ENCODE measurements at places on chromosomes 6 and 20.

DNA sequence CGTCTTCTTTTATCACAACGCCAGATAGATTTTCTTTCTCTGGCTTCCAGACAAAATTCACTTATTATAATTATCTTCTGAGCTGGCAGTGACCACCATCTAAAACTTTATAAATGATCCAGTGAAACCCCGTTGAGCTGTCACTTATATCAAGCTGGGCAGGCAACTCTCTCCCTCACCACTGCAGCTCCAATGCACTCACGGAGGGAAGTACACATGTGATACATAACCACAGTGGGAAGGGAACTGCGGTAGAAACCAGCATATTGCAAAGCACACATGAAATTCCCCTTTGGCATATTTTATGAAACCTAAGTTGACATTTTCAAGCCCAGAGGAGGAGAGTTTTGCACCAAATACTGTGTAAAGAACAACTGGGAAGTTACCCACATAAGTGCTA is 536.9 kb downstream of the HACE1 start:
- no peak for DNase-seq

DNA sequence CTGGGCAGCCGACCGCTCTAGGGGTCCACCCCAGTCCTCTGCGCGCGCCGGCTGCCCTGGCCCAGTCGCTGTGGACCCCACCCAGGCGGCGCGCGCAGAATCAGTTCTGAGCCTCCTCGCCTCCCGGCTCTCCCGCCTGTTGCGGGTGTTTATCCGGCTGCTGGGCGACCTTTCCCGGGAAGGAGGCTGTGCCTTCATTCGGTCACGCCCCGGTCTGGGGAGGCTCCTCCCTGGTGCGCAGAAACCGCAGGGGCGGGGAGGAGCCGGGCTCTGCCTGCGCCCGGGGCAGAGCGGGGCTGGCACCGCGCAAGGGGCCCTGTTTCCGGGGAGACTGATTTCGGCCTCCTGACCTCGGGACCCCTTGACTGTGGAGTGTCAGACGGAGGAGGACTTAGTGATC is 80.8 kb upstream of the EYS start:
- no peak for DNase-seq

DNA sequence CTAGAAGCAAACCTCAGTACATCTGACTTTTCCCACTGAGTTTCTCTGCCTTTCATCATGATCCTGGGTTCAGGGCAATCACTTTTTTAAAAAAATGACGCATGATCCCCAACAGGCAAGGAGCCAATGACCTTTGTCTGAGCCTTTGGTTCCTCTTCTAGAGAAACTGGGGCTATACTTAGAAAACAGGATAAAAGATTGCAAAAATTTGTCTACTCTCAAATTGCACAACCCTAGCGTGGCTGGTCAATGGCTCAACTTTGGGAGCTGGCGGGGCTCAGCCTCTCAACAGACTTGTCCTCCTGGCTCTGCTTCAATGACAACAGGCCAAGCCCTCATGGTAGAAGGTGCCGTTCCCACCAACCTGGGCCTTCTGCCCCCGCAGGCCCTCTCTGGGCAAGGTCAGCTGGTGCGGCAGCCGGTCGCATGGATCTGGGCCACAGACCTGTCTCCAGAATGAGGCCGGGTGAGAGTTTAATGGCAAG is 48.7 kb downstream of the PDYN start:
- no peak for DNase-seq

DNA sequence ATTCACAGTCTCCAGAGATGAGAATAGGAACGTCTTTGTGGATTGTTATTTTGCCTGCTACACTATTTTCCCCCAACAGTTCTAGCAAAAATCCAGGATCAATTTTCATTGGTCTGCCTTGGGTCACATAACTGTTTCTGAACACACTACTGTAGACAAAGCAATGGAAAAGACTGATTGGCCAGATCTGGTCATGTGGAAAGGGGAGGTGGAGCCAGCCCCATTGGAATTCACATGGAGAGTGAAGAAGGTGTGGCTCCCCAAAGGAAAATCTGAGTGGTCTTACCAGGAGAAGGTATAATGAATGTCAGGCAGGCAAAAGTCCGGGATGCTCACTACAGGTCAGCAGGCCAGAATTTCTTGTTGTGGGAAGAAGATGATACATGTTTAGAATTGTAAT is 9.5 kb upstream of the TP53RK start:
- no peak for DNase-seq

- DNase-seq, result peak; percentile 66
Measured at GRCh38 chr6:110055387-110055735, 77.2 kb downstream of the GPR6 start.

DNA sequence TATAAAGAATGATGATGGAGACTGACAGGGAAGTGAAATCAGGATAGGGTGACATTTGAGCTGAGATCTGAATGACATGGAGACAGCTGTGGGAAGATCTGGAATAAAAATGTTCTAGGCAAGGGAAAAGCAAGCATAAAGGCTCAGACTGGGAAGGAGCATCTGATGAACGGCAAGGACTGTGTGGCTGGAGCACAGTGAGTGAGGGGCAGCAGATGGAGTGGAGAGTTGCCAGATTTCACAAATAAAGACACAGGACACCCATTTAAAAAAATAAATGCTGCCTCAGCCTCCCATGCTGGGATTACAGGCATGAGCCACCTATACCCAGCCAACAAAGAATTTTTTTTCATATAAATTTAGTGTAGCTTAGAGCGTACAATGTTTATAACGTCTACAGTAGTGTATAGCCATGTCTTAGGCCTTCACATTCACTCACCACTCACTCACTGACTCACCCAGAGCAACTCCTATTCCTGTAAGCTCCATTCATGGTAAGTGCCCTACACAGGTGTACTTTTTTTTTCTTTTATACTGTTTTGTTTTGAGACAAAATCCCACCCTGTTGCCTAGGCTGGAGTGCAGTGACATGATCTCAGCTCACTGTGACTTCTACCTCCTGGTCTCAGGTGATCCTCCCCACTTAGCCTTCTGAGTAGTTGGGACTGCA is 2.4 kb upstream of the ZBTB24 start:
- no peak for DNase-seq

All from NCI-H1417 (cell line).